ENCODE measurements at places on chromosomes 7 and 10.

DNA sequence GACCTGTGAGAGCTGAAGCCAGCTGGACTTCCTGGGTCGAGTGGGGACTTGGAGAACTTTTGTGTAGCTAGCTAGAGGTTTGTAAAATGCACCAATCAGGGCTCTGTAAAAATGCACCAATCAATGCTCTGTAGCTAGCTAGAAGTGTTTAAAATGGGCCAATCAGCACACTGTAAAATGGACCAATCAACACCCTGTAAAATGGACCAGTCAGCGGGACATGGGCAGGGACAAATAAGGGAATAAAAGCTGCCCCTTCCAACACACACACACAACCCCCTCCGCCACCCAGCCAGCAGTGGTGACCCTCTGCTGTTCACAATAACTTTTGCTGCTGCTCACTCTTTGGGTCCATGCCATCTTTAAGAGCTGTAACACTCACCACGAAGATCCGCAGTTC lies 7.1 kb downstream of the ZNF511 start:
- DNase-seq = no peak

GRCh38 chr7:25739143-25739542 lies 412.9 kb upstream of the NFE2L3 start:
- DNase-seq = no peak

DNA sequence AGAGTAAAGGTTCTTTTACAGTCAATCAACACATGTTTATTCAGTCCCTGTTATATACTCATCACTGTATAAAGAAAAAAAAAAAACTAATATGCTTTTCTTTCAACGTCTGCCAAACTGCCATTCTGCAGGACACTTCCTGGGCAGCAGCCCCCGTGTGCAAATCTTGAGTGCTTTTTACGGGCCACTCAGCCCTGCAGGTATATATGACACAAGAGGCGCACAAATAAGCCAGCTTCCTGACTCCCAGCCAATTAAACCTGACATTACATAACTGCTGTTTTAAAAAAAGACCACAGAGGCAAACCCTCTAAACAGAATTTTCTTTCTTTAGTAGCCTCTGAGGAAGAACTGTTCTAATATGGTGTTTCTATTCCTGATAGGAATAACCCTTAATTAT lies 263.0 kb upstream of the NEBL start:
- DNase-seq = no peak

DNA sequence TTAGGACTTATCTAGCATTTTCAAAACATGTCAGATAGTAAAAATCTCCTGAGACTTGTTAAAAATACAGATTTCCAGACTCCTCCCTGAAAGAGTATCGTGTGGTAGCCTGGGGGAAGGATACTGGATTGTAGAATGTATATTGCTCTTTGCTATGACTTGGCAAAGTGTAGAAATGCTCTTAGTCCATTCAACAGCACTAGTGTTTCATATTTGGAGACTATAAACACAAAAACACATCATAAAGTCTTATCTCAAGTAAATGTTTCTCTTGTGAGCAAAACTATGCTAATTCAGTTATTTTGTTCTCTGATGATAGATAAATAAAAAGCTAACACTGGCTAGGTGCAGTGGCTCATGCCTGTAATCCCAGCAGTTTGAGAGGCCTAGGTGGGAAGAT lies 137.5 kb upstream of the PRPS1L1 start:
- DNase-seq = no peak
